Right atrium auricular region (tissue), 2 donors: ENCODE measurements at places on chromosomes 11 and 22.
A peak's percentile ranks its signal among the peaks of the same experiment; 100 is the strongest.

GRCh38 chr11:134176284-134176683, 47.5 kb downstream of the NCAPD3 start:
- DNase-seq, result no peak

DNA sequence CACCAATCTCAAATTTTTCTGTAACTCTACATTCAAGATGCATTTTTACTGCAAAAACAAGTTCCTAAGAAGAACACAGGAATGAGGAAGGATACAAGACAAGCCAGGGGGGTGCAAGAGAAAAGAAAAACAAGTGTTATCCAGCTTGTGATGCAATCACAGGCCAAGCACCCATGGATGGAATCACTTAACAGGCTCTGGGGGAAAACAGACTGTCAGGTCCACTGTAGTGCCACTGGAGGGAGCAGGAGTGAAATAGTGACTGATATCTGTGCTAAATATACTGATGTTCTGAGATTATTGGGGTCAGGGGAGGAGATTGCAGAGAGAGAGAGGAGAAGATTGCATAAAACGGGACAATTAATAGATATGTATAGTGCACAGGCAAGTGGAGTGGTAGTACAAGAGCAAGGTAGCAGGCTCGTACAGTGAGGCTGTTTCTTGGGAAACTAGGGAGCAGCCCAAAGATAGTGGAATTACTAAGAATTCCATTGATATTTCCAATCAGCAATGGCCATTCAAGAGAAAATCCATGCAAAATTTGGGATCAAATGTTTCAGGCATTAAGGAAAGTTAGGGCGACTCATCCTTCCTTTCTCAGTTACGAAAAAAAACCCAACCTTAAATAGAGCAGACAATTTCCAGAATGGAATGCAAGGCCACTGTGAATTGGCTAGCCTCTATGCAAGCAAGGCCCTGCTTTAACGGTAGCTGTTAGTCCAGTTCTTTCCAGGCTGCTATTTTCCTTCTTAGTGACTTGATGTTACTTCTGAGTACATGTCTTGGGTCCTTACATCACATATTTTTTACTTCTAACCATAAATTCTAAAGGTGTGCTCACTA, 52.2 kb upstream of the CEP126 start:
- no peak for DNase-seq

- no peak for DNase-seq
Measured at GRCh38 chr11:65919573-65920371, 546 bp downstream of the DRAP1 start.

- DNase-seq, result no peak
Measured at GRCh38 chr22:47692811-47693210, 930.4 kb downstream of the TBC1D22A start.

GRCh38 chr11:16946477-16947282, 67.5 kb downstream of the PLEKHA7 start:
- DNase-seq, result peak; percentile 43

DNA sequence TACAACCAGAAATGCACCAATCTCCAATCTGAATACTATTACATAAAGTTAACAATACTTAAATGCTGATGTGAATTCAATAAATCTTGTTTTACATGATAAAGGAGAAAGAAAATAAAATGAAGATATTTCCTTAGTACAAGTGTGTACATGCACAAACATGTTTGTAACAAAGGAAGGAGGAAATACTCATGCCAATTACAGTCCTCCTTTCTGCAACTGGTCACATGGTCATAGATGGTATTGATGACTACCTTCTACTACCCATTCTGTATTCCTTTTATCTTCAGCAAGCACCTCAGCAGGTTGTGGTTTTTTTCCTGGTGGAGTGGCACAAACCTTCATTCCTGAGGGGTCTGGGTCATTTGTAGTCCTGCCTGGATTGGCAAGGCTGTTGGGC, 214.2 kb upstream of the GUCY1A2 start:
- DNase-seq, result no peak

- no peak for DNase-seq
Measured at GRCh38 chr22:46280063-46280817, 12.4 kb downstream of the TTC38 start.

DNA sequence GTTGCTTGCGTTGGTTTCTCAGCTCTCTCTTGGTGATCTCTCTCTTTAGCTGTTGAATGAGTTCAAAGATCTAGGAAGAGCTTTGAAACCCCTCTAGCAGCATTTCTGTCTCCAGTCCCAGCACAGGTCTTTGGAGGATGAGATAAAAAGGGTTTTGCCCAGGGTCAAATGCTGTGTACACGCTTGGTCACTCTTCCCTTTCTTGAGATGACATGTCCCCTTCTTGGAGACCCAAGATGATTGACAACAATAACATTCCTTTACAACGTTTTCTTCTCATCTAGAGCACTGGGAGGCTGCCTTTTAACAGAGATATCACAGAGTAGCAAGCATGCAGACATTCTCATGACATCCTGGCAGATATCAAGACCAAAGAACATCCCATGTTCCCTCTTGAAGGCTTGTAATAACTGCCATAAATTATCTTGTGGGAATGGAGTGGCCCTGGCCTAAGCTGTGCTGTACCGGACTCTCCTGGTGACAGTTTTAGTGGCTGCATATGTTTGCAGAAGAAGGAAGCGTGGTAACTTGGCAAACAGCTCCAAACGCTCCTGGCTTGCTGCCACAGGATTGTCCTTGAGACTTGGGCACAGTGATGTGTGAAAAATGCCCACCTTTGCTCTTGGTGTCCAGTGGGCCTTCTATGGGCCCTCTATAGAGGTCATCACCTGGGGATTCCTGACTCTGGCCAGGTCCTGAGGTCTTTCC, 107.8 kb downstream of the PTPRJ start:
- no peak for DNase-seq

GRCh38 chr11:36700246-36700645, 102.2 kb upstream of the RAG2 start:
- DNase-seq, result no peak

- no peak for DNase-seq
Measured at GRCh38 chr11:95291946-95292345, 60.9 kb upstream of the SESN3 start.

DNA sequence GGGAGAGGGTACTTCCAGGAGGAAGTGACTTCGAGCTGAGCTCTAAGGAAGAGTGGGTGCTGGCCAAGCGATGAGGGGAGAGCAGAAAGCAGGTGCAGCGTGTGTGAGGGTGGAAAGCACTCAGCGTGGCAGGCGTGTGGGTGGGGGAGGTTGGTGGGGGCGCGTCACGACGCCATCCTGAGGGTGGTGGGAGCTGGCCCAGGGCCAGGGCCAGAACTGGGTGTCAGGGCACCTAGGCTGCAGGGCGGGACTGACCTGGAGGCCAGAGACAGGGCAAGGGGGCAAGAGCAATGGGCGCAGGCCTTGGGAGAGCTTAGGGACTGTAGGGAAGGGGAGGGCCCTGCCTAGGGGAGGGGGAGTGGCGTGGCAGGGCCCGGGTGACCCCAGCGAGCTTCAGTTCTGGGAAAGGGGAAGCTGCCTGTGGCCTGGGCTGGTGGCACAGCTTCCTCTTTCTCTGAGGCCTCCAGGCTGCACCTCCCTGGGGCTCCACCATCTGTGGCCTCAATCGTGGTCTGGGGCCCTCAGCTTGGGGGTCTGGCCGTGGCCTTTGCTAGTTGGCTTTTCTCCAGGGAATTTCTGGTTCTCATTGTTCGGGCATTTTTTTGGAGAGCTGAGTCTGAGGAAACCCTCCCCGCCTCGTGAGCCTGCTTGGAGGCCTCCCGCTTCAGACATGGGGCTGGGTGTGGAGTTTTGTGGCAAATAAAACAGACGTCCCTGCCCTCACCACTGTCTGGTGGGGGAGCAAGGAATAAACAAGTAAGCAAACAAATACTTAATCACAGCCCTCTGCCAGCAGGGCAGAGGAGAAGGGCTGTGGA, 8.9 kb downstream of the RELT start:
- peak; percentile 70 for DNase-seq

GRCh38 chr11:57901278-57901677, 122.4 kb upstream of the OR9Q1 start:
- no peak for DNase-seq

GRCh38 chr11:848380-848931, 5.8 kb downstream of the TSPAN4 start:
- no peak for DNase-seq

DNA sequence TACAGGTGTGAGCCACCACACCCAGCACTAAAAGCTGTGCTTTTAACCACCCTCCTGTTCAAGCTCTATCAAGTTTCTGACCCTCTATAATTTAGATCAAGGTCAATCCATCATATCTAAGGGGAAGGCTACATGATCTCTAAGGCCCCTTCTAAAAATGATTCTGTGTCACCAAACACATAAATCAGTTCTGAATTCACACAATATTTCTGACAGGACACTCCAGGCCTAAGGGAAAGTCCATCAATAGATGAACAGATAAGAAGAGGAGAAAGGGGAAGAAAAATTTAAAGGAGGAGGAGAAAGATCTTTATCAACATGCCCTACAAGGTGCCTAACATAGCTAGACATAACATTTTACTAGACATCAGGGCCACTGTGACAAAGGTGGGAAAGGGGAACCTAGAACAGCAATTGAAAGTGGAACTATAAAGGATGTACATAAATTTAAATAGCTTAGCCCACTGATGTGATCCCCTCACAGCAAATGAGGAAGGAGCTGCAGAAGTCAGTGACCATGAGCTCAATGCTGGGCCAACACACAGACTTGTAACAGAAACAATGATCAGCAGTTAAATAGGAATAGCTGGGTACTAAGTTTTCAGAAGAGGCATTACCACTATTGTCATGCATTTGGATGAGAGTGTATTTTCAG, 4.7 kb downstream of the PRCP start:
- no peak for DNase-seq

DNA sequence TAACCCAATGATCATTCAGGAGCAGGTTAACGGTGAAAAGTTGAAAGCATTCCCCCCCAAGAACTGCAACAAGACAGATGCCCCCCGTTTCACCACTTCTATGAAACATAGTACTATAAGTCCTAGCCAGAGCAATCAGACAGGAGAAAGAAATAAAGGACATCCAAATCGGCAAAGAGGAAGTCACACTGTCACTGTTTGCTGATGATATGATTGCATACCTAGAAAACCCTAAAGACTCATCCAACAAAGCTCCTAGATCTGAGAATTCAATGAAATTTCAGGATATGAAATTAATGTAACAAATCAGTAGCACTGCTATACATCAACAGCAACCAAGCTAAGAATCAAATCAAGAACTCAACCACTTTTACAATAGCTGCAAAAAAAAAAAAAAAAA, 32.8 kb downstream of the PIWIL3 start:
- DNase-seq, result no peak

GRCh38 chr11:44426958-44427357, 117.0 kb upstream of the ALX4 start:
- DNase-seq, result no peak

GRCh38 chr11:70399681-70400112, 1.4 kb downstream of the CTTN start:
- peak; percentile 92 for DNase-seq

DNA sequence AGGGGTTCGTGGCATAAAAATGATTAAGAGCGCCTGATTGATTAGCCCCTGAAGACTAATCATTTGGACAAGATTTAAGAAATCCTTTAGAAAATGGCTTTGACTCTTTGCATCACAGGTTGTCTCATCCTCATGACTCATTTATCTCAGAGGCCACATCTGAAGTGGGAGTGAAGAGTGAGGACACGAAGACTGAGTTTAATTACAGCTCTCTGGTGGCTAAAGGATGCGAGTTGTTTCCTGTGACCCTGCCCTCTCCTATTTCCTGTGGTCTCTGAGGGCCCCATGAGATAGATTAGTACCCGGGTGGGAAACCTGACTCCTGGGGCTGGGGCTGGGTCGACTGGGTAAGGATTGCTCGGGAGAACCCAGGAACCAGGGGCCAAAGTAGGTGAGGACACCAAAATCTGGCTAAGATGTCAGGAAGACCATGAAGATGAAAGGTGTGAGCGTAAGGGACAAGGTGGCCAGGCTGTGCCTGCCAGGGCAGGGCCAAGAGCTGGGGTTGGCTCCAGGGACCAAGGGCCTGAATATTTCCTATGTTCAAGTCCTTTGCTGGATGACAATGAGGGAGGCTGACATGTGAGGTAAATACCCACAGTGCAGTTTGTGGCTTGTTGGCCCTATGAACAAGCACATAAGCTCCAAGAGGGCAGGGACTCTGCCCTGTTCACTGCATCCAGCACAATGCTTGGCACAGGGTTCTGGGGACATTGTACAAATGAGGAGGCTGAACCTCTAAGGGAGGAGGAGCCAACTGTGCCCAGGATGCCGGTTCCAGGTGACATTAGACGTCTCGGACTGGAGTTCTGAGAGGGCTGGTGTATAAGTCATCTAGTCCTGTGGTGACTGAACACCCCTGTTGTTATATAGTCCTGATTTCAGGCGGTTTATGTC, 3.6 kb downstream of the OTOG start:
- DNase-seq, result no peak

- DNase-seq, result peak; percentile 79
Measured at GRCh38 chr11:70191495-70192140, 11.5 kb upstream of the FADD start.

GRCh38 chr11:83302151-83302550, 16.0 kb upstream of the CCDC90B start:
- no peak for DNase-seq

DNA sequence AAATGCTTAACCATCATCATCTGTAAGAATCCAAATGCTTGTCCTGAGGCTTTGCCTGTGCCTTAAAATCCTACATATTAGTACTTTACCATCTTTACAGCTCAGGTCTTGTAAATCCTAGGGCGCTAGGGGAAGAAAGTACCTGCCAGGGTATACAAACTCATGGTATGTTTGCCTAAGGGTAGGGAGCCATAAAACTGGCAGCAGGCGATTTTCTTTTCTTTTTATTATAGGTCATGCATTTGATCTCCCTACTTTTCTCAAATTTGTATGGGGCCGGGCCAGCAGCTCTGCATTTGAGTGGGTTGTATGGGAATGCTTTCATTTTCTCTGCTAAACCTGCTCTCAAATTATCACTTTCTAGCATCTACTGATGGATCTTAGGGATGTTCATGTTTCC, 24.0 kb upstream of the ZBED5 start:
- DNase-seq, result no peak

DNA sequence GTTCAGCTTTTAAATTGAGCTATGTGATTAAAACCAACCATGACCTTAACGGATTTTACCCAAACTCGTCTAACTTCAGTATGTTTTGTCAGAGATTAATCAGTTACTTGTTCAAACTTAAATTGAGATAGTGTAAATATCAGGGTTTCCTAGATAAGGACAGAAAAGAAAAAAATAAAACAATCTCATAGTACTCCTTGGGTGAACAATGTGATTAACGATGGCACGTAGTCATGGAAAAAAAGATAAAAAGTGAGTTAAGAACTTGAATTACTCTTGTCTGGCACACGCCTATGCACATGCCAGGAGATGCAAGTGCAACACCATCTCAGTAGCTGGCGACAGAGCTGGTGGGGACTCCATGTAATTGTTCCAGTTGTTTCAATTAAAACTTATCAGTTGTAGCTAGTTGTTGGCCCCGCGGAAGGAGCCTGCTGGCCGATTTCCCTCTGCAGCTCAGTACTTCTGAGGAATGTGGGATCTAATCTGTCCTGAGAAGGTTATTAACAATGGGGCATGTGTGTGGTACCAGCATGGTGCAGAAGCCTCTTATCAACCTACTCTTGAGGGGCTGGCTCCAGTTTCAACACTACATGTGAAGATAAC, 3.0 kb downstream of the RASSF10 start:
- no peak for DNase-seq

- no peak for DNase-seq
Measured at GRCh38 chr11:133619397-133619796, 87.1 kb upstream of the OPCML start.

- no peak for DNase-seq
Measured at GRCh38 chr11:116404462-116404798, 368.4 kb downstream of the BUD13 start.

GRCh38 chr11:65131417-65131776, 2.9 kb downstream of the SYVN1 start:
- DNase-seq, result no peak

GRCh38 chr11:134170919-134171281, 52.9 kb downstream of the NCAPD3 start:
- DNase-seq, result no peak
